Activated naive CD4-positive, alpha-beta T cell treated with anti-CD3 and anti-CD28 coated beads for 36 hours (primary cell): ENCODE measurements at places on chromosomes 7 and 10.

DNA sequence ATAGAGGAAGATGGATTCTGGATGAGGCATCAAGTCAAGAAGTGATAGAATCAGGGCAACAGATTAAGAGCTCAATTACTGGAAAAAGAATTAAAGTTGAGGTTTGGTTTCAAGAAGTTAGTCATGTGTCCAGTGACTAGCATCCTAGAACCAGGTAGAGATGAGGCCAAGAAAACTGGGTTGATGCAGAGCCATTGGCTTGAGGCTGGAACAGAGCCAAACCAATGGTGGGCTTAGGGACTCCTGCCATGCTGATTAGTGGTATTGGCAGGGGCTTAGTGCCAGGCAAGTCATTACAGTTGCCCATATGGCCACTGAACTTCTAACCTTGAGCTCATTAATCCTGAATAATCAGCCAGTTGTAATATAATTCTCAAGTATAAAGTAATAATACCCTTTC lies 18.5 kb downstream of the ZNF277 start:
- DNase-seq: no peak

- no peak for DNase-seq
Observed at GRCh38 chr7:140360697-140361229, 37.6 kb downstream of the SLC37A3 start.

GRCh38 chr7:48289656-48290055 lies 118.4 kb downstream of the ABCA13 start:
- no peak for DNase-seq

DNA sequence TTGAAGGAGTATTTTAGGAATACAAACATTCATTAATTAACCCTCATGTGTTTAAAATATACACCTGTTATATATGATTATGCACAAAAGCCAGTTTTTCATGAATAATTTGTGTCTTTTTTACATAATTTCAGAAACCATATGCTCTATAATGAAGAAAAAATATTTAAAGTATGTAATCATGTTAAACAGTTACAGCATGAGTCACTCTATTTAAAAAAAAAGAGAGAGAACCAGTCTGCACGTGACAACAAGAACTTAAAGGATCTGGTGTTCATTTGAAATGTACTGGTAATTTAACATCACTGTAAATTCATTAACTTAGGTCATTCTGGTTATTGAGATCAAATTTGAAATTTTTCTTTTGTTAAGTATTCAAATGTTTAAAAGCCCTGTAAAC lies 228.5 kb downstream of the CACNB2 start:
- DNase-seq: no peak

- DNase-seq: peak; percentile 41
Observed at GRCh38 chr7:41630741-41631140, 72.1 kb downstream of the INHBA start.

- DNase-seq: no peak
Observed at GRCh38 chr7:94605031-94605430, 50.9 kb downstream of the SGCE start.

- DNase-seq: no peak
Observed at GRCh38 chr7:22601003-22601402, 101.0 kb upstream of the STEAP1B start.

GRCh38 chr7:157715938-157716280 lies 379.1 kb downstream of the DNAJB6 start:
- no peak for DNase-seq

GRCh38 chr7:3265388-3265787 lies 35.7 kb upstream of the SDK1 start:
- DNase-seq: no peak

- no peak for DNase-seq
Observed at GRCh38 chr7:22548313-22548712, 48.3 kb upstream of the STEAP1B start.

DNA sequence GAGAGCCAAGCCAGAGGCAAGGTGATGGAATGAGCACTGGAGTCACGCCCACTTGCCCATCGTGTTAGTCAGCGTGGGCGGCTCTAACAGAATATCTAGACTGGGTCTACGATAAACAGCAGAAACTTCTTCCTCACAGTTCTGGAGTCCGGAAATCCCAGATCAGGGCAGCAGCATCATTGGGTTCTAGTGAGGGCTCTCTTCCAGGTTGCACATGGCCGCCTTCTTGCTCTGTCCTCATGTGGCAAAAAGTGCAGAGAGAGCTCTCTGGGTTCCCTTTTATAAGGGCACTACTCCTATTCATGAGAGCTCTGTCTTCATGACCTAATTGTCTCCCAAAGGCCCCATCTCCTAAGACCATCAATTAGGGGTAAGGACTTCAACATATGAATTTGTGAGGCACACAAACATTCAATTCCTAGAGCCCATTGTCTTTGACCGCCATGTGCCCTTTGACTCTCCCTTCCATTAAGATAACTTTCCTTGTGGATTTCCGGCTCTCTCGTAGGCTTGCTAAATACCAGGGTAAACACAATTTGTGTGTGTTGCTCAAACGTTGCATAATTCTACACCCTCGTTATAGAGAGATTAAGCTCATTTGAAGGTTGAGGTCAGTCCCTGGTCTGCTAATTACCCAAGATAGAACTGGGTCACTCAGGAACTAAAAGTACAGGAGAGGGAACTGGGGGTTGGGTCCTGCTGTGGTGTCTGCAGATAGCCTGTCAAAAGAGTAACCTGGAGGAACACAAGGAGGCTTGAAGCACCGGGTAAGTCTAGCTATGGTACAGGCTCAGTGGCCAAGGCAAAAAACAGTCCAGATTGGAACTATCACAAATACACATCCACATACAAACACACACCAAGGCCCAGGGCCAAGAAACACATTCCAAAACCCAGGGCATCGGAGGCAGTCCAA lies 28.7 kb upstream of the USP6NL start:
- no peak for DNase-seq

GRCh38 chr7:112798274-112799159 lies 8.3 kb upstream of the TMEM168 start:
- DNase-seq: no peak

- peak; percentile 41 for DNase-seq
Observed at GRCh38 chr10:29804025-29804852, 169.5 kb upstream of the SVIL start.

DNA sequence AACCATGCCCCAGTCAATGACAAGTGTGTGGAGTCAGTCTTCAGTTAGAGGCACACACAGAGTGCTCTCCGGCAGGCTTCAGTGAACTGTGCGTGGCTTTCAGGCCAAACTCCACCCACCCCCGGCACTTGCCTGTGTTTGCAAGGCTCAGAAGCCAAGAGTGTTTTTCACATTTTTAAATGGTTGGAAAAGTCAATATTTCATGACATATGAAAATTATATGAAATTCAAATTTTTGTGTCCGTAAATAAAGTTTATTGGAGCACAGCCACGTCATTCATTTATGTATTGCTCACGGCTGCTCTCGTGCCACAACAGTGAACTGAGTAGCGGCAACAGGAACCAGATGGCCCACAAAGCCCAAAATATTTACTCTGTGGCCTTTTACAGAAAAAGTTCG lies 104.7 kb downstream of the SFMBT2 start:
- no peak for DNase-seq

DNA sequence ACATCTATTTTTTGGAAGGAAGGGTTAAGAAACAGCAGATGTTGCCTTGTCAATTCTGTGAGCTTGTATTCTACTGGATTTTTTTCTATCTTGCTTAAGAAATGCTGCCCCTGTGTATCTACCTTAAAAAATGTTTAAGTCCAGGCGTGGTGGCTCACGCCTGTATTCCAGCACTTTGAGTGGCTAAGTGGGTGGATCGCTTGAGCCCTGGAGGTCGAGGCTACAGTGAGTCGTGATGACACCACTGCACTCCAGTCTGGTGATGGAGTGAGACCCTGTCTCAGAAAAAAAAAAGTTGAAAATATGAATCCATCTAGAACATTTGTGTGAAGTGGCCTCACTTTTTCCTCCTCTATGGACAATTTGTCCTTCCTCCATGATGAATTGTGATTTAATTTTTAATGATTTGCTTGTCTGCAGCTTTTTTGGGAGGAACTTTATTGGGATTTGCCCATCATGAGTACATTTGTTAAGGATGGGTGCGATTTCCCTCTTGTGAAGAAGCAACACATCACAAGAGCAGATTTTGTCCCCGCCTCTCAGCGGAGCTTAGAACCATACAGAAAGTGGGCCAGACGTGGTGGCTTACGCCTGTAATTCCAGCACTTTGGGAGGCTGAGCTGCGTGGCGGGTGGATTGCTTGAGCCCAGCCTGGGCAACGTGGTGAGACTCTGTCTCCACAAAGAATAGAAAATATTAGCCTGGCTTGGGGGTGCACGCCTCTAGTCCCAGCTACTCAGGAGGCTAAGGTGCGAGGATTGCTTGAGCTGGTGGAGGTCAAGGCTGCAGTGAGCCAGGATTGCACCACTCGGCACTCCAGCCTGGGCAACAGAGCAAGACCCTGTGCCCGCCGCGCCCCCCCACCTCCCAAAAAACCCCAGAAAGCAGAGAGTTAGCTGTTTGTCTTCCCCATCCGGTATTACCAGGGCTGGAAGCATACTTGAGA lies 57.7 kb downstream of the DNAJB6 start:
- DNase-seq: no peak

DNA sequence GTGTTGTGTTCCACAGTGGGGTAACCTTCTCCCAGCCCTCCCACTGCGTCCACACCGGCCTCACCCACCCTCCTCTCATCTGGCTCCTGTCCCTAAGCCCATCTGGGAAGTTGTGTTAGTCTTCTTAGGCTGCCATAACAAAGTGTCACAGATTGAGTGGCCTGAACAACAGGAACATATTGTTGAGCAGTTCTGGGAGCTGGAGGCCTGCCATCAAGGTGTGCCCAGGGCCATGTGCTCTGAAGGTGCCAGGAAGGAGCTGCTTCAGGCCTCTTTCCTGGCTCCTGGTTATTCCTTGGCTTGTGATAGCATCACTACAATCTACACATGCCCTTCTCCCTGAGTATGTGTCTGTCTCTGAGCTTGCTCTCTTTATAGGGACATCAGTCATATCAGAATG lies 327.6 kb upstream of the COBL start:
- DNase-seq: no peak

GRCh38 chr7:130144312-130145171 lies 60.7 kb downstream of the TMEM209 start:
- DNase-seq: no peak

- DNase-seq: no peak
Observed at GRCh38 chr7:88566162-88566729, 193.3 kb upstream of the ZNF804B start.

GRCh38 chr10:88389456-88389855 lies 193.7 kb downstream of the RNLS start:
- DNase-seq: peak; percentile 44

DNA sequence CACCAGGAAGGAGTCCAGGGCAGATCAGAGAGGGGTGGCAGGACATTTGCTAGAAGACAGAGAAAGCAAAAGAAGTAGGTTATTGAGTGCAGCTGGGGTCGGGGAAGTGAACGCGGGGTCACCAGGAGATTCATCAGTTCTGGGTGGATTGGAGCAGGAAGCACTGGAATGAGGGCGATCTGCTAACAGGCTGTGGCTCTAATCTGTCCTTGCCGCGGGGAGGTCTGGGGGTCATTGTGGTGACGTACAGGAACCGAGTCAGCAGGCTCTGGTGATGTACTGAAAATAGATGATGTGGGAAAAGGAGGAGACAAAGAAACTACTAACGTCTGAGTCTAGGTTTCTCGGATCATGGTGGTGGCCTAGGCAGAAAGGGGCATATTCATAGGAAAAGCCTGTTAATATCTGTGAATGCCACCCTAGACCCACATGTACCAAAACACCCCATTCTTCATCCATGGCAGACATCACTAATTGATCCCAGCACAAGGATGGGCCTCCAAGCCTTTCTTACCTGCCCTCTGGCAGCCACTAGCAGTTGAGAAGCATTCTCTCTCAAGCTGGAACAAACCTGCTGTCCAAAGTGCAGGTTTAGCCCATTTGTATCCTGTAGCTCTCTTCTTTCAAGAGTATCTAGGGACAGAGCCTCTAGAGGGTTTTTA lies 134.5 kb downstream of the C10orf105 start:
- DNase-seq: no peak

DNA sequence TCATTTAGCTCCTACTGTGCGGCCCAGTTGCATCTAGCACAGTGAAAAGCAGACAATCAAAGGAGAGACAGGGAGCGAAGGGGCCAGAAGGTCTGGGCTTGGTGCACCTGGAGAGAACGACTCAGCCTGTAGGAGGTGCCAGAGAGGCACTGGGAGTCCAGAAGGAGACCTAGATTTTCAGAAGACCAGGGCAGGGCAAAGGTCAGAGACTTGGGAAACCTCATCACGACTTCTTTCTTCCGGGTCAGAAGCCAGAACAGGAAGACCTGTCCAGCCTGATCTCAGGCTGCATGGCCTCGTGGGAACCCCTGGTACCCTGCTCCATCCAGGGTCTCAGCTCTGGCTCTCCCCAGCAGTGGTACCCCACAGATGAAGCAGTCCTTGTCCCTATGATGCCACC lies 5.2 kb downstream of the AGAP3 start:
- no peak for DNase-seq

DNA sequence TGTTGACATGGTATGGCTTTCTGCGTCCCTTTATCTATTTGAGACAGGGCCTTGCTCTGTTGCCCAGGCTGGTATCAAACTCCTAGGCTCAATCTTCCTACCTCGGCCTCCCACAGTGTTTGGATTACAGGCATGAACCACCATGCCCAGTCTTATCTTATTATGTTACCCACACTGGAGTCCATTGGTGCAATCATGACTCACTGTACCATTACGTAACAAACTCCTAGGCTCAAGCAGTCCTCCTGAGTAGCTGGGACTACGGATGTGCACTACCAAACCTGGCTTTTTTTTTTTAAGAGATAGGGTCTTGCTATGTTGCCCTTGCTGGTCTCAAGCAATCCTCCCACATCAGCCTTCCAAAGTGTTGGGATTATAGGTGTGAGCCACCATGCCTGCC lies 66.7 kb downstream of the CCDC3 start:
- DNase-seq: no peak

- DNase-seq: no peak
Observed at GRCh38 chr7:77310982-77311381, 105.2 kb downstream of the GSAP start.

GRCh38 chr7:73423519-73424488 lies 9.8 kb upstream of the FZD9 start:
- no peak for DNase-seq

GRCh38 chr7:121280656-121281055 lies 48.1 kb upstream of the WNT16 start:
- no peak for DNase-seq

- no peak for DNase-seq
Observed at GRCh38 chr7:5248201-5248885, 34.4 kb upstream of the SLC29A4 start.

- DNase-seq: no peak
Observed at GRCh38 chr7:79084423-79084822, 369.0 kb downstream of the MAGI2 start.

GRCh38 chr7:148230296-148230695 lies 360.3 kb upstream of the C7orf33 start:
- no peak for DNase-seq

GRCh38 chr10:46293228-46293627 lies 6.4 kb downstream of the ANTXRL start:
- DNase-seq: no peak

GRCh38 chr10:43863270-43863669 lies 214.6 kb upstream of the ZNF32 start:
- DNase-seq: no peak

- DNase-seq: no peak
Observed at GRCh38 chr7:156607332-156608172, 33.0 kb upstream of the RNF32 start.

- no peak for DNase-seq
Observed at GRCh38 chr10:65754112-65754511, 1171.7 kb upstream of the LRRTM3 start.
